ENCODE measurements at places on chromosomes 1 and 21. TPM values are rescaled to one million over a fixed set of nuclear protein-coding genes. Genes with fewer than 3 reads are reported as not detected.

DNA sequence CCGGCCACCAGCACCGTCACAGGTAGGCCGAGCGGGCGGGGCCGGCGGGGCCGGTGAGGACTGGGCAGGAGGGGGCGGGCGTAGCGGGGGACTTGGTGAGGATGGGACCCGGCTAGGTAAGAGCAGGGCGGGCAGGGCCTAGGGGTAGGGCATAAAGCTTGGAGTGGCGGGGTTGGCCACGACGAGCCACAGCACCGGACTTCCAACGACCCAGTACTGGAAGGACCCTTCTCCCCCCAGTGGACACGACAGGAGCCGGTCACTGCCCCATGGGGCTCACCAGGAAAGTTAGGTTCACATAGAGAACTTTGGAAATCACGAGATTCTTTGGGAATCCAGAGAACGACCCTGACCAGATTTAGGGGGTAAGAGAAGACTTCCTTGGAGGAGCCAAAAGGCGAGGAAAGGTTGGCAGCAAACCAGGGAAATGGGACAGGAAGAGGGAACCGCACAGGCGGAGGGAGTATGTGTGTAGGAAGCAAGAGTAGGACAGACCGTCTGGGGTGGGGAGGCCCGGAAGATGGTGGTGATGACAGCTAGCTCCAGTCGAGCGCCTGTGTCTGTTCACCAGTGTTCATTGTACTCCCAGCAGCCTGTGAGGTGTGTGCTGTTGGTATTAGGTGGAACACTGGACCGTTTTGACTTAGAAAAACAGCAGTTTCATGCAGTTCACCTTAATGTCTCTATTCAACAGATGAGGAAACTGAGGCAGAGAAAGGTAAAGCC lies 20.4 kb downstream of the ZNF362 start:
- H3K27ac ChIP-seq = no peak overlapping the region
- H3K27me3 ChIP-seq = no peaks in the 10 kb centered on the region
- H3K36me3 ChIP-seq = peaks cover 6% of the 10 kb centered on the region
- no peak overlapping the region for H3K4me3 ChIP-seq

The ANXA9 gene
- 0.33 TPM for total RNA-seq

GRCh38 chr1:46457178-46457577 lies 32.5 kb upstream of the DMBX1 start:
- no peak overlapping the region for H3K4me3 ChIP-seq
- H3K27ac ChIP-seq = no peak overlapping the region
- peaks cover 10% of the 10 kb centered on the region for H3K27me3 ChIP-seq
- H3K36me3 ChIP-seq = no peaks in the 10 kb centered on the region
- H3K4me1 ChIP-seq = no peaks in the 10 kb centered on the region

GRCh38 chr1:31784356-31785019 lies 20.3 kb upstream of the ADGRB2 start:
- no peak overlapping the region for H3K4me3 ChIP-seq
- no peaks in the 10 kb centered on the region for H3K36me3 ChIP-seq
- H3K4me1 ChIP-seq = peaks cover 7% of the 10 kb centered on the region
- no peaks in the 10 kb centered on the region for H3K27me3 ChIP-seq
- no peak overlapping the region for H3K27ac ChIP-seq
- no peak for DNase-seq

The FCER1G gene
- total RNA-seq = not detected

The RAD54L gene
- 0.66 TPM for total RNA-seq

The PPP2R5A gene
- 35.2 TPM for total RNA-seq

DNA sequence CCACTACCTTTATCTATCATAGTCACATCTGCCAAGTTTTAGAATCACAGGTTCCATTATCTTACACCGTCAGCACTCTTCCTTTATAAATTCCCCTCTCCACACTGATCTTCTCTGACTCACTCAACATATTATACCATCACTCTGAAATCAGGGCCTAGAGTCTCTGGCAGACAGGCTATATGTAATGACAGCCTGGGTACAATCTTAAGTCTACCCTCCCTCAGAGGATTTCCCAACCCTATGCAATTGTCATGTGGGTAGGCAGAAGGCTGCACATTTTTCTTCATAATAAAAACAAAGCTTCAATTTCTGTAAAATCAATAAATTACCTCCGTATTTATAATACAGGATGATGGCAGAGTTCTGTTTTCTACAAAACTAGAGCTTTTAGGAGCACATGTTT lies 138.0 kb downstream of the RERE start:
- no peaks in the 10 kb centered on the region for H3K36me3 ChIP-seq
- no peaks in the 10 kb centered on the region for H3K4me1 ChIP-seq
- peak; percentile 57 for DNase-seq
- no peak overlapping the region for H3K4me3 ChIP-seq
- no peaks in the 10 kb centered on the region for H3K27me3 ChIP-seq

DNA sequence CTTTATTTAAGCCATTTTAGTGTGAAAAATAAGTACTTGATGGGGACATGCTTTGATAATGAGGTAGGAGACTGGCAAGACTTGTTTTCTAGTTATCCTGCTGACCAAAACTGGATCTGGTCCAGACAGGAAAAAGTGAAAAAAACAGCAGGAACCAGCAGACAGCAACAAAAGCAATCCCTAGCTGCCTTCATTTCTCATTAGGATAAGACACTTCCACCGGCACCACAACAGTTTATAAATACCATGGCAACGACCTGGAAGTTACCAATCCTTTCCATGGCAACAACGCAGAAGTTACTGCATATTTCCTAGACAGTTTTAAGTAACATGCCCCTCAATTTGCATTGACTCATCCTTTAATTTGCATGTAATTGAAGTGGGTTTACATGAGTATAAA lies 993.8 kb upstream of the NCAM2 start:
- DNase-seq = no peak
- no peaks in the 10 kb centered on the region for H3K27me3 ChIP-seq
- no peaks in the 10 kb centered on the region for H3K4me1 ChIP-seq
- no peak overlapping the region for H3K4me3 ChIP-seq
- no peaks in the 10 kb centered on the region for H3K36me3 ChIP-seq
- H3K27ac ChIP-seq = no peak overlapping the region

DNA sequence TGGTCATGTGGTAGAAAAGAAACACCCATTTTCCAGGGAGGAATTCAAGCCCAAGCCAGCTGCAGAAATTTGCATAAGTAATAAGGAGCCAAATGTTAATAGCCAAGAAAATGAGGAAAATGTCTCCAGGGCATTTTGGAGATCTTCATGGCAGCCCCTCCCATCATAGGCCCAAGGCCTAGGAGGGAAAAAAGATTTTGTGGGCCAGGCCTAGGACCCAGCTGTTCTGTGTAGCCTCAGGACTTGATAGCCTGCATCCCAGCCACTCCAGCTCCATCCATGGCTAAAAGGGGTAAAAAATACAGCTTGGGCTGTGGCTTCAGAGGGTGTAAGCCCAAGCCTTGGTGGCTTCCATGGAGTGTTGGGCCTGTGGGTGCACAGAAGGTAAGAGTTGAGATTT lies 21.4 kb upstream of the LYPD8 start:
- no peaks in the 10 kb centered on the region for H3K36me3 ChIP-seq
- H3K27me3 ChIP-seq = no peaks in the 10 kb centered on the region
- H3K27ac ChIP-seq = no peak overlapping the region
- H3K4me3 ChIP-seq = no peak overlapping the region

The IARS2 gene
- total RNA-seq = 99.1 TPM

DNA sequence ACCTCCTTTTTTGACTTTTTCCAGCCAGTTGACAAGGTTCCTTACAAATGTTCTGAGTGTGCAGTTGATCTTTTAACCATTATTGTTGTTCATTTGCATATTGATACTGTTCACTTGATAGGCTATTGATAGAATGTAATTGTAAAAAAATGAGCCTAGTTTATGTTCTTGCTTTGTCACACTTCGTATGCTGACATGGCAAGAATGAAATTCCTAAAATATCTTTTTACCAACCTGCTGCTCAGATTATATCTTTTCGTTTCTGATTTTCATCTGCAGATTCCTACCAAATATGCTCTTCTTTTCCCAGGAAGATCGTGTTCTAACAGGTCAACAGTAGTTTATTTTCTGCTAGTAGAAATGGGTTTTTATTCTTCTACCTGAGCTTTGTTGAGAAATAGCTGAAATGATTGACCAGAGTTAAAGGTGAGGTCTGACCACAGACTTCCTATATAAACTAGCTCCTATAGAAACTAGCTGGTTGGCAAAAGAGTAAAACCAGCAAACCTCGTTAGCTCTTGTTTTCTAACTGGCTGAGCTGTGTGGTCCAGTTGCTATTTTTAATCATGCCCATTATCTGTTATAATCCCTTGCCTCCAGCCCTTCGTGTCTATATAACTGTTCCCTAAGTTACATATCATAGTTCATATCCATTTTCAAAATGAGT lies 174.8 kb downstream of the HS2ST1 start:
- no peak overlapping the region for H3K27ac ChIP-seq
- H3K4me1 ChIP-seq = no peaks in the 10 kb centered on the region
- no peaks in the 10 kb centered on the region for H3K27me3 ChIP-seq

DNA sequence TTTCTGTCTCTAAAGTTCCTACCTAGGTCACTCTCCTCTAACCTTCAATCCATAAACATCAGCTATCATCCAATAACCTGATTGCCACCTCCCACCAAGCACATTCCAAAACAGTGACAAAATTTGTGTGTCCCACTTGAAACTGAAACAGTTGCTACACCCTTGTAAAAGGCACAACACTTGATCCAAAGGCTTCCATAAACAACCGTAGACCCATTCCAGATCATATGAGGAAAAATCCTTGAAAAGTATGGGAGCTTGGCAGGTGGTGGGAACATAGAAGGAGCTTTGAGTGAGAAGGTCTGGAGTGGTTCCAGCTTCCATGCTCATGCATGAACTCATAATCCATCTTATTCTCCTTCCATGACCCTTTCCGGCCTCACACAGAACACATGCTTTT lies 82.0 kb upstream of the ATP1A1 start:
- H3K4me1 ChIP-seq = no peaks in the 10 kb centered on the region
- no peaks in the 10 kb centered on the region for H3K27me3 ChIP-seq
- no peak overlapping the region for H3K4me3 ChIP-seq
- no peaks in the 10 kb centered on the region for H3K36me3 ChIP-seq
- H3K27ac ChIP-seq = no peak overlapping the region

DNA sequence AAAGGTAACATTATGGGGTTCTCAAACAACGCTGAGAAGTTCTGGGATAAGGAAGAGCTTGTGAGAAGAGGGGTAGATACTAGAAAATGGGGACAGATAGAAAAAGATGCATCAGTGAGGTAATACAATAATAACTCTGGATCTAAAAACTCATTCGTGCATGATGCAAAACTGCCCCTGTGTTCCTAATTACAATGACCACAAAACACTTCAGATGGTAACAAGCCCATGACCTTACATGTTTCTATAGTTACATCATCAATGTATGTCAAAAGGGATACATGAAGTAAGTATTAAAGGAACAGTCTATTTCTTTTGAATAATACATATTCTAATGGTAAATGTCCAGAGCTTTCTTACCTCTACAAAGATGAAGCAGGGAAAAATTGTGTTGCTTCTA lies 110.6 kb upstream of the PLPPR5 start:
- no peaks in the 10 kb centered on the region for H3K4me1 ChIP-seq
- DNase-seq = peak; percentile 57
- no peaks in the 10 kb centered on the region for H3K36me3 ChIP-seq
- no peaks in the 10 kb centered on the region for H3K27me3 ChIP-seq
- no peak overlapping the region for H3K4me3 ChIP-seq

DNA sequence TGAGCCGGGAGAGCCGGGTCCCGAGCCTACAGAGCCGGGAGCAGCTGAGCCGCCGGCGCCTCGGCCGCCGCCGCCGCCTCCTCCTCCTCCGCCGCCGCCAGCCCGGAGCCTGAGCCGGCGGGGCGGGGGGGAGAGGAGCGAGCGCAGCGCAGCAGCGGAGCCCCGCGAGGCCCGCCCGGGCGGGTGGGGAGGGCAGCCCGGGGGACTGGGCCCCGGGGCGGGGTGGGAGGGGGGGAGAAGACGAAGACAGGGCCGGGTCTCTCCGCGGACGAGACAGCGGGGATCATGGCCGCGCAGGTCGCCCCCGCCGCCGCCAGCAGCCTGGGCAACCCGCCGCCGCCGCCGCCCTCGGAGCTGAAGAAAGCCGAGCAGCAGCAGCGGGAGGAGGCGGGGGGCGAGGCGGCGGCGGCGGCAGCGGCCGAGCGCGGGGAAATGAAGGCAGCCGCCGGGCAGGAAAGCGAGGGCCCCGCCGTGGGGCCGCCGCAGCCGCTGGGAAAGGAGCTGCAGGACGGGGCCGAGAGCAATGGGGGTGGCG lies 371 bp downstream of the ARID1A start:
- H3K4me1 ChIP-seq = peaks cover 31% of the 10 kb centered on the region
- no peak for DNase-seq
- H3K27ac ChIP-seq = peak overlapping the region; percentile 77
- peak overlapping the region; percentile 84 for H3K4me3 ChIP-seq
- H3K36me3 ChIP-seq = no peaks in the 10 kb centered on the region

- no peak for DNase-seq
- no peaks in the 10 kb centered on the region for H3K36me3 ChIP-seq
- H3K27me3 ChIP-seq = no peaks in the 10 kb centered on the region
- H3K4me3 ChIP-seq = no peak overlapping the region
Measured at GRCh38 chr1:167102906-167103573, 9.2 kb downstream of the STYXL2 start.

- peaks cover 5% of the 10 kb centered on the region for H3K27me3 ChIP-seq
- DNase-seq = no peak
- no peak overlapping the region for H3K27ac ChIP-seq
- no peaks in the 10 kb centered on the region for H3K36me3 ChIP-seq
Measured at GRCh38 chr1:165933446-165934170, 106.2 kb downstream of the UCK2 start.

GRCh38 chr1:200694738-200695137 lies 25.0 kb upstream of the DDX59 start:
- H3K27me3 ChIP-seq = no peaks in the 10 kb centered on the region
- no peak overlapping the region for H3K4me3 ChIP-seq
- no peaks in the 10 kb centered on the region for H3K4me1 ChIP-seq
- no peak for DNase-seq
- H3K27ac ChIP-seq = no peak overlapping the region

GRCh38 chr1:78388275-78388674 lies 102.5 kb upstream of the PTGFR start:
- no peaks in the 10 kb centered on the region for H3K36me3 ChIP-seq
- H3K4me1 ChIP-seq = no peaks in the 10 kb centered on the region
- no peak overlapping the region for H3K27ac ChIP-seq
- no peak for DNase-seq
- no peak overlapping the region for H3K4me3 ChIP-seq

GRCh38 chr1:90198616-90199332 lies 203.9 kb downstream of the ZNF326 start:
- H3K36me3 ChIP-seq = no peaks in the 10 kb centered on the region
- H3K27ac ChIP-seq = no peak overlapping the region
- H3K4me1 ChIP-seq = no peaks in the 10 kb centered on the region
- no peak for DNase-seq
- H3K27me3 ChIP-seq = no peaks in the 10 kb centered on the region

- no peaks in the 10 kb centered on the region for H3K36me3 ChIP-seq
- H3K4me3 ChIP-seq = no peak overlapping the region
- H3K27me3 ChIP-seq = peaks cover 32% of the 10 kb centered on the region
Measured at GRCh38 chr21:42061986-42062235, 9.2 kb upstream of the UMODL1 start.

- DNase-seq = no peak
- H3K4me1 ChIP-seq = no peaks in the 10 kb centered on the region
- no peak overlapping the region for H3K27ac ChIP-seq
- H3K27me3 ChIP-seq = peaks cover 35% of the 10 kb centered on the region
Measured at GRCh38 chr1:203112475-203112874, 15.1 kb upstream of the ADORA1 start.

Data from fibroblast of lung (primary cell).